ENCODE measurements at places on chromosomes 3 and 15.

DNA sequence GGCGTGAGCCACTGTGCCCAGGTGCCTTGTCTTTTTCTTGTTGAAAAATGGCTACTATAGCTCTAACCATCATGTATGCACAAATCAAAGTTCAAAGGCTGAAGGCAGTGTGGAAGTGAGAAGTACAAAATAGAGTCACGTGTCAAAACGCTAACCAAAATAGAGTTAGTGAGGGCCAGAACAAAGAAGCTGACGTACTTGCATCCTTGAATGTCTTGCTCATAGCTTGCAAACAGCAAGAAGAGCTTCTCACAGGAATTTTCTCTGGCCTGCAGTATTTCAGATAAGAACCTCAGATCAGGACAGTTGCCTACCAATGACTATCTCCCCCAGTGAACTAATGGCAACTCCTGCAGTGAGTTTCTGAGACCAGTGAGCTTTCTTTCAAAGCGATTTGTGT lies 713.5 kb downstream of the GRM7 start:
- DNase-seq: no peak

DNA sequence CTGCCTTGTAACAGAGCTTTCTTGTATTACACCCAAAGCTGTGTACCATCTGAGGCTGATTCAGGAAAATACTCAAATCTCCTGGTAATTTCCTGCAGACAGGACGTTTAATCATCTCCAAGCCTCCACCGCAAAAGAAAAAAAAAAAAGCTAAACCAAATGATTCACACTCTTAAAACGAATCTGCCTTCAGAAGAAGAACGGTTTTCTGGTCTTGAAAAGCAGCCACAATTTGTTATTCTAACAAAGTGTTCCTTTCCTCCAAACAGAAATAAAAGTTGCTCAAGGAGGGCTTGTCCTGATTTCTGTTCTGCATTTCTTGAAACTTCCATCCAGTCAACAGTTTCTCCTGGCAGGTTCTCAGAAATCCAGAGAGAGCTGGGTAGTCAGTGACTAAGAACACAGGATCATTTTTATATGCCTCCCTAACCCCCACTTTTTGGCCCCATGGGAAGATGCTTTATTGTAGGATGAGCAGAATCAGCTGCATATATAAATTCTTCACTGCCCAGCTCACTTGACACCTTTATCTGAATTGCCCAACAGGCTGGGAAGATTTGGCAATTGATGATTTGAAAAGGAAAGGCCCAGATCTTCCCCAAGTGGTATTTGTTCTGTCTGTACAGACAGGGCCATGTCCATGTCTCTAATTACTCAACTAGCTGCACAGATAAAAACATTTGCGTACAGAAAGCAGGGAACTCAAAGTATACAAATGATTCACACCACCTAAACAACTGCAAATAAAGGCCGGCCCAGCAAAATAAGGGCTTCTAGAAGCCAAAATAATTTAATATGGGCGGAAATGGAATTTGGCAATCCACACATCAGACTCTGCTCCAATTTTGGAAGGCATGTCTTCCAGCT lies 41.0 kb upstream of the PRICKLE2 start:
- peak; percentile 81 for DNase-seq

- peak; percentile 79 for DNase-seq
These were observed 290.0 kb upstream of the PLSCR5 start for GRCh38 chr3:146895026-146895749.

DNA sequence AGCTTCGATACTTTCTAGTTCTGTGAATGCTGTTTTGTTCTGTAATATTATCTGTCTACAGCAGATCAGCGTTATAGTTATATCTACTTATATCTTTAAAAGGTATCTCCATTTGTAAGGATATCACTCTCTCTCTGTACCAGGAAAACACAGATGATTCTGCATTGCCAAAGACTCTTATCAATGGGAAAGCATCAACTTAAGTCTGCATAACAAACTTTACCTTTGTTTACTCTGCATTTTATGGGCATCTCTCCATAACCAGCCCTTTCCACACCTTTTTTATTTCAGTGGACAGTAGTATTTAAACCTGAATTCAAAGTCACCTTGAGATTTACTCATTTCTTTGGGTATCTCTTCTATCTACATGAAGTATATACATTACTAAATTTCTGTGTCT lies 238.7 kb upstream of the GRM7 start:
- no peak for DNase-seq

- DNase-seq: peak; percentile 80
These were observed 21.6 kb downstream of the SPTSSB start for GRCh38 chr3:161349529-161350312.

- DNase-seq: no peak
These were observed 20.8 kb downstream of the TCF12 start for GRCh38 chr15:56939257-56939656.

DNA sequence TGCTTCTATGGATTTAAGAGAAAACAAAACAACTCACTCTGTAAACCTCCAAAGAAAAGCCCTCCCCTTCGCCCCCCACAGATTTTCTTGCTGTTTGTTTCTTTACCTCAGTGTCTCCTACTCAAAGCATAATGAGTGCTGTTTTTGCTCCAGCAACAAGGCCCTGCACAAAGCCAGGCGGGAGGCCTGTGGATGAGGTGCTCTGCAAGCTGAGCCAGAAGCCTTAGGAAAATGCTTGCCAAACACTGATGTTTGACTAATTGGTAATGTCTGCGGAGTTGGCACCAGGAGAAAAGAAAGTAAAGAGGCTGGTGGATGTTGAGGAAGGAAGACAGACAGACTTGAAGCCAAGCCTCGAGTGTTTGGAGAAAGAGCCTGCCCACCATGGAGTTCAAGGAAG lies 99.7 kb downstream of the RARB start:
- DNase-seq: no peak
